Activated CD4-positive, alpha-beta T cell treated with anti-CD3 and anti-CD28 coated beads, Interleukin-10, Interleukin-2, amounts not matched to agents 100 ng/mL and 50 ng/mL, durations not matched to agents 16 hours and 8 hours (primary cell): ENCODE measurements at places on chromosomes 7 and 10.
A peak's percentile ranks its signal among the peaks of the same experiment; 100 is the strongest.

DNA sequence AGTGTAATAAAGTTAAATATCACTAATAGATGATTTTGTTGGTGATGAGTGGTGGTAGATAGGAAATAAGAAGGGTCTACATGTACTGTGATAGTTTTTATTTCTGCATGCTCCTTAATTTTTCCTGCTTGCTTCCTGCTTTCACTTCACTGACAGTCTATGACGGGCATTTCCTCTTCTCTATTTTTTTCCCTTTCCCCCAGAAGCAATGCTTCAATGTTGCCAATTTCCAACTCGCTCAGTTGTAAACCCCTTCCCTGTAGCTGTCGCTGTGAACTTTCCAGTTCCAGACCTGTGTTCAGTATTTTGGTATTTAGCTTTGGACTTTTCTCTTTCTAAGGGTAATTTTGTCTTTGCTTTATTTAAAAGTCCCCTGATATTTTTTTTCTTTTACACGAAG, 123.5 kb upstream of the AGR3 start:
- no peak for DNase-seq

DNA sequence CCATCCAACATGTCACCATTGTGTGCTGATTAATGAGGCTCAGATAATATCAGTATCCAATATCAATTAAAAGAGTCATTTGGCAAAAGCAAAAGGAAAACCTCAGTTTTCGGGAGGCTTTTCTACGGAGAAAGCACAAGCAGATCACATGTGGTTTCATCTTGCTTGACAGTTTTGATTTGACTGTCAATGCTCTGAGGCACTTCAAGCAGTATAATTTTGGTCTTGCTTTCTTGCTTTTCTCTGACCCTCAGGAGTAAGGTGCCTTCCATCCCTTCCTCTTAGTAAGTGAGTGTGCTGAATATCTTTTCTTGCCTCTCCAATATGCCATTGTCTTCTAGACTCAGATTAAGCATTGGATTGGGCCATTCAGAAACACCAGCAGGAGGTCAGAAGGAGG, 115.5 kb upstream of the CALCR start:
- no peak for DNase-seq

- no peak for DNase-seq
These were observed 292.2 kb upstream of the TAC1 start for GRCh38 chr7:97439637-97440214.

DNA sequence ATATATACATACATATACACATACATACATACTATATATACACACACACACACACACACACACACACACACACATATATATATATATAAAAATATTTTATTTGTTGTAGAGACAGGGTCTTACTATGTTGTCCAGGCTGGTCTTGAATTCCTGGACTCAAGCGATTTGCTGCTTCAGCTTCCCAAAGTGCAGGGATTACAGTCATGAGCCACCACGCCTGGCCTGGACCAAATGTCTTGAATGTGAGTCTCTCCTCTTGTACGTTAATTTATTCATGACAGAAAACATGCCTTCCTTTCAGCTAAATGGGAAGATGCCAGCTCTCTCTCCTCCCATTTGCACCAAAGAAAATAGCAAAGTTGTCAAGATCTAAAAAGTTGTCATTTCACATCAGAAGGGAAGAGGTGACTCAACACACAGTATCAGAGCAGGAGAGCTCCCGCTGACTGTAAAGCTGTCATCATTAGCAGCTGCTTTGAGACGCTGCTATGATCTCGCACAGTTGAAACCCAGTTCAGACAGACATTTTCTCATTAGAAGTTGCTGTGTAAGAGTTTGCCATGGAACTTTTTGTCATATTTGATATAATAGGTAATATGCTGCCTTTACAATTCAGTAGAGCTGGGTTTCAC, 224.3 kb downstream of the SFMBT2 start:
- DNase-seq = peak; percentile 42

DNA sequence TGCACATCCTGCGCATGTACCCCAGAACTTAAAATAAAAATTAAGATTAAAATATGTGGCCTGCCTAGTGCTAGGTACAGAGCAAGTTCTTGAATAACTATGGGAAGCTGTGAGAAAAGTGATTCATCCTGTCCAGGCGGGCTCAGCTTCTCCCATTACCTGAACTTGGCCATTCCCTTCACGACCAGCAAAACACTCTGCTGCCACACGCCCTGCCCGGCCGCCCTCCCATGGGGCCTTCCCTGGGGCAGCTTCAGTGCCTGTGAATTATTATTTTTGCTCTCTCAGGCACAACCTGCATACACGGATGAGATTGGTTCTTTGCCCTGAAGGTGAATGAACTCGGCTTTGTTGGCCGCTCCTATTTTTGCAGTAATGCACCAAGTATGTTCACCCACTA, 209.2 kb upstream of the SHH start:
- DNase-seq = no peak
